ENCODE measurements at places on chromosomes 13 and 19. TPM values are rescaled to one million over a fixed set of nuclear protein-coding genes. Genes with fewer than 3 reads are reported as not detected.

Gene FFAR1
- total RNA-seq = not detected

Gene C5AR1
- total RNA-seq = 0.58 TPM

Gene KCNRG
- total RNA-seq = 2.9 TPM

Gene NCAN
- not detected for total RNA-seq

Gene LRRC4B
- total RNA-seq = 0.38 TPM

Data from regular cardiac myocyte (primary cell).